ENCODE measurements at places on chromosomes 1 and 21. TPM values are rescaled to one million over a fixed set of nuclear protein-coding genes. Genes with fewer than 3 reads are reported as not detected.

GRCh38 chr1:143748906-143749305, 222.9 kb downstream of the FAM72C start:
- no peak for DNase-seq

SLC16A4 gene
- polyA plus RNA-seq = 5.9 TPM

ARHGEF19 gene
- polyA plus RNA-seq = 6.0 TPM

DNA sequence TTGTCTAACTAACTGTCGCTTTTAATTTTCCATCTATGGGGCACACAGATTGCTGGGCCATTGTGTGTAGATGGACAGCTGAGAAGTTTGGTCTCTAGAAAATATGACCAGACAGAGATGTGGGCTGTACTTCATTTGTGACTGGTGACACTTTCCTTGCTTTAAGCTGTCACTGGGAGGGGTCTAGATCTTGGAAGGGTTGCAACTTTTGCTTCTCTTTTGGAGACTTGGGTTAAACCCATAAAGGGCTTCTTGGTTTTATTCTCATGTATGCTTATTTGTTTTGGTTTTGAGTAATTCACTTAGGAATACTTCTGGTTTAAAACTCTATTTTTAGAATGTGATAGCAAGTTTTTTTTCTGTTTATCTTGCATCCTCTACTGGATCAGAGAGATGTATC, 80.2 kb downstream of the ETS2 start:
- DNase-seq = no peak

DNA sequence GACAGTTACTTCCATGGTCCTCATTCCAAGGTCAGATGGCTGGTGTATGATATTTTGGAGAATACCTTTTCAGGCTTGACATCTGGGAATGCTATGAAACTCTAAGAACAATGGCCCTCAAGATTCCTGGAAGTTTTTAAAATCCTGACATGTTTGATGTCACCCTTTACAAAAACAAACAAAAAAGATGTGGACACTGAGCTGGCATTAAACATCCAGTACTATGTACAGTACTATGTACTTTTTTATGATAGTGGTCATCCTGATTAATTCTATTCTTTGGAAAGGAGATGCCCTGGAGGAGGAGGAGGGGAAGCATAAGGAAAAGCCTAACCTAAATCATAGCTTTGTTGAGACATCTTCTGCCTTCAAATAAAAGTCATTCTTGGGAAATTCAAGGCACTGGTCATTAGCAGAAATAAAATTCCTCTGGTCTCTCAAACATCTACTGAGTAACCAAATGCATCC, 235.4 kb downstream of the HMCN1 start:
- DNase-seq = no peak

- DNase-seq = no peak
Observed at GRCh38 chr1:81225789-81226602, 574.7 kb upstream of the ADGRL2 start.

FAM72B gene
- 3.6 TPM for polyA plus RNA-seq

DNA sequence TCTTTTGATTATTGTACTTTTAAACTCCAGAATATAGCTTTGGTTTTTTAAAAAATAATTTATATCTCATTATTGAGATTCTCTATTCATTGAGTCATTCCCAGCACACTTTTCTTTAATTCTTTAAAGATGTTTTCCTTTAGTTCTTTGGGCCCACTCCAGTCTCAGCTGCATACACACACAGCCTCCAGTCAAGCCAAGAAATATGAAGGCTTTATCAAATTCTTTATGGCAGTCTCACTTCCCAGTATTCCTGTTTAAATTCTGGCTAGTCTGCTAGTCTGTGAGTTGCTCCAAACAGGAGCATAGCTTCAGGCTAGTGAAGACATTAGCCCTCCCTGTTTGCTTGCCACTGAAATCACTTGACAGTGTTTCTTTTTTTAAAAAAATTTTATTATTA, 61.2 kb downstream of the CRP start:
- no peak for DNase-seq

- no peak for DNase-seq
Observed at GRCh38 chr1:155188268-155188667, 14.6 kb downstream of the TRIM46 start.

DNA sequence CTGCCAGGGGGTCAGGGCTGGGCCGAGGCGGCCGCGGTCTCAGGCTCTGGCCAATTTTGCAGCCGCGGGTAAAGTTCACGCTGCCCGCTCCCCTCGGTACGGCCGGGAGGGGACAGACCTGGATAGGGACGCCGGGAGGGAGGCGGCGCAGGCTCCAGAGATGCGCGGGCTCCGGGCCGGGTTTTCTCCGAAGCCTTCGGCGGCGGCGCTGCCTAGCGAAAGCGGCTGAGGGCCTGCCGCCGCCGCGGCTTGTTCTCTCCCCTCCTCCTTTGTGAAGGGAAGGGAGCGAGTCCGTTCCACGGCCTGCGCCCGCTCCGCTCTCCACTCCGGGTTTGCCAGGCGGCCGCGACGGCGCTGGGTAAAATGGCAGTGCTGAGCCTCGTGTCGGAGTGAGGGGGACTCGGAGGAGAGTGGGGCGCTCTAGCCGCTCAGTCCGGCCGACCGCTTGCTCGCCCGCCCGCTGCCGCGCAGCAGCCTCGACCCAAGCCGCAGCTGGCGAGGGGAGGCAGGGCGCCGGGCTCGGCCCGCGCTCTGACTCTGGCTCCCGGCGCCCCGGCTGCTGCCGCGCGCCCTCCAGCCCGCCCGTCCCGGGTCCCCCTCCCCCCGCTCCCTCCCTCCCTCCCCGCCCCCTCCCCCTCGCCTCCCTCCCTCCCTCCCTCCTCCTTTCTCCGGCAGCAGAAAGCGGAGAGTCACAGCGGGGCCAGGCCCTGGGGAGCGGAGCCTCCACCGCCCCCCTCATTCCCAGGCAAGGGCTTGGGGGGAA, at the start of gene ARID1A:
ARID1A (plus strand) TSS at position 660 of the 763 bp plus-strand sequence. CDS start 389 bp downstream, outside the sequence.
- DNase-seq = peak; percentile 98

DNA sequence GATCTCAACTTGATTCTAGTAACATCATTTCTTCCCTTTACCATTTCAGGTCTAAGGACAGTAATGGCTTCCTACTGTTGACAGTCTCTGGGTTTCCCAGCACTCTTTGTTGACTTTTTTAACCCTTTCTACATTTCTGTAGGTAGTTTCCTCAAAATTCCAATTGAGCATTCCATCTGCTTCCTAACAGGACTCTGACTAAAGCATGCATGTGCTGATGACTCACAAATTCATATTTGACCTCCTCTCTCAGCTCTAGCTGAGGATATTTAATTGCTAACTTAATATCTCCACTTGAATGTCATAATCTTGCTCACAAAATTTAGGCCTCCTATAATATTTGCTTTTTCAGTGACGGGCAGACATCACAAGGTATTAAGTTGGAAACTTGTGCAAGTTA, 93.3 kb upstream of the ZNHIT6 start:
- DNase-seq = no peak

PODN gene
- polyA plus RNA-seq = 8.4 TPM

KCNA10 gene
- 0.38 TPM for polyA plus RNA-seq

GRCh38 chr1:108590957-108591356, 31.1 kb downstream of the EEIG2 start:
- DNase-seq = peak; percentile 79

DNA sequence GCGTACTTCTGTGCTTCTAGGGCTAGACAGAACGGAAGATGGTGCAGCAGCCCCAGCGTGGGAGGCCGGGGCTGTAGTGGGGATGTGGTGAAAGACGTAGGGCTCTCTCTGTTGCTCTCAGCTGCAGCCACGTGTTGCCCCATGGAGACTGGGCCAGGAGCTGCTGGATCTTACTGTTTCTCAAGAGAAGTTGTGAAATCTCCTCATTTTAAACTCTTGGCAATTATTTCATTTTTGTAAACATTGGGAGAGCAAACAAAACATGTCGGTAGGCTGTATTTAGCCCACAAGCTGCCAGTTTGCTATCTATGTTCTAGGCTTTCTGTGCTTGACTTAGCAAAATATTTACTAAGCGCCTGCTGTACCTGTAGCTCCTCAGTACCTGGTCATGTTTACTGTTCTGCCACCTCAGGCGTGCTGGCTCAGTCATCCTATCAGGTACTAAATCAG, 15.9 kb upstream of the ELOA start:
- DNase-seq = no peak

DNA sequence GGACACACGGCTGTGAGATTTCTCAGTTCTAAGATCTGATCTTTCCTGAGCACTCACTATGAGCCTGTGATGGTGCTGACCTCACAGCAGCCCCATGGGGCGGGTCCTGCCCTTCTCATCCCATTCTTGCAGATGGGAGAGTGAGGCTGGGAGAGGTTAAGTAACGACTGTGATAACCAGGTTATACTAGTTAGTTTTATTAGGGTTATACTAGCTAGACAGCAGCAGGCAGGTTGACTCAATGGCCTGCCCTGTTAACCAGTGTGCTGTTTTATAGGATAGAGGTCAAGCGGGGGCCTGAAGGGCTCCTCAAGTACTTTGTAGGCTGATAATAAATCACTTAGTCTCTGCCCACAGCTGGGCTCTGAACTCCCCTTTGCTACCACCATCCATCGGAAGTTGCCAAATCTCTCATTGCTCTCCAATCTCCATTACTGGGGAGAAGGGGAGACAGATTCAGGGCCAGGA, 4.8 kb downstream of the CNTN2 start:
- DNase-seq = no peak

- DNase-seq = no peak
Observed at GRCh38 chr1:41368366-41368765, 7.1 kb downstream of the FOXO6 start.

- no peak for DNase-seq
Observed at GRCh38 chr1:152621993-152622392, 910 bp downstream of the LCE3A start.

- DNase-seq = no peak
Observed at GRCh38 chr1:243469497-243469896, 213.7 kb downstream of the SDCCAG8 start.

DNASE2B gene
- 0.14 TPM for polyA plus RNA-seq

- no peak for DNase-seq
Observed at GRCh38 chr1:55860326-55860725, 645.2 kb upstream of the USP24 start.

GRCh38 chr1:39933956-39934941, 20.7 kb upstream of the MFSD2A start:
- DNase-seq = no peak

VCAM1 gene
- polyA plus RNA-seq = 16.5 TPM

MFAP2 gene
- polyA plus RNA-seq = 74.4 TPM

LYST gene
- polyA plus RNA-seq = 8.3 TPM

- no peak for DNase-seq
Observed at GRCh38 chr1:214683621-214684020, 80.6 kb downstream of the CENPF start.
